ENCODE measurements at places on chromosomes 13 and 19. TPM values are rescaled to one million over a fixed set of nuclear protein-coding genes. Genes with fewer than 3 reads are reported as not detected.

- no peak overlapping the region for H3K4me3 ChIP-seq
- peaks cover 5% of the 10 kb centered on the region for H3K4me1 ChIP-seq
- DNase-seq = no peak
These were observed 131.2 kb downstream of the IRS2 start for GRCh38 chr13:109655206-109655600.

Gene OR7D2
- not detected for total RNA-seq

Gene ZNF709
- total RNA-seq = 1.4 TPM

Gene GAPDHS
- total RNA-seq = not detected

Gene HSPB6
- 2.7 TPM for total RNA-seq
